NCI-H510A treated with DMSO at 0.1 percent for 48 hours (cell line): ENCODE measurements at places on chromosomes 13 and 19.

DNA sequence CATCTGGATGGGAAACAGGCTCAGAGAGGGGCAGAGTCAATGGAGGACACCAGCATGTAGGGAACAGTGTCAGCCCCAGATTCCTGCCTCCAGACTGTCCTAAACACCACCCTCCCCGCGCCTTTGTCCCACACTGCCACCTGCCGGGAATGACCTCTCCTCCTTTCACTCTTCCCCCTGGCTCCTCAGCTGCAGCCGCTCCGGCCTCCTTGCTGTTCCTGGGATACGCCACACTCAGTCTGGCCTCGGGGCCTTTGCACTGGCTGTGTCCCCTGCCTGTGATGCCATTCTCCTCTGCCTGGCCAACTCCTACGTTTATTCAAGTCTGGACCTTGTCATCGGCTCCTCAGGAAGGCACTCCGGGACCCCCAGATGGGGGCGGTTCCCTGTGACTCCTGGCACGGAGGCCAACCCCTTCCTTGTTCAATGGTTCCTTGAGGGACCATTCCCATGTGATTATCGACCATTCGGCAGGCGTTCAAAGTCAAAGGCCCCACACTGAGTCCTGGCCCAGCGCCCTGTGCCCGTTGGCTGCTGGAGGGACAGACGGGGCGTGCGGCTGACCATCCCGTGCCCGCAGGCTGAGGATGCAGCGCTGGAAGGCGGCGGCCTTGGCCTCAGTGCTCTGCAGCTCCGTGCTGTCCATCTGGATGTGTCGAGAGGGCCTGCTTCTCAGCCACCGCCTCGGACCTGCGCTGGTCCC lies 15.8 kb downstream of the FUT6 start:
- DNase-seq: no peak

- DNase-seq: no peak
Measured at GRCh38 chr13:25473864-25474263, 102.1 kb downstream of the ATP8A2 start.

GRCh38 chr19:47564081-47564480 lies 8.9 kb downstream of the ZNF541 start:
- no peak for DNase-seq

DNA sequence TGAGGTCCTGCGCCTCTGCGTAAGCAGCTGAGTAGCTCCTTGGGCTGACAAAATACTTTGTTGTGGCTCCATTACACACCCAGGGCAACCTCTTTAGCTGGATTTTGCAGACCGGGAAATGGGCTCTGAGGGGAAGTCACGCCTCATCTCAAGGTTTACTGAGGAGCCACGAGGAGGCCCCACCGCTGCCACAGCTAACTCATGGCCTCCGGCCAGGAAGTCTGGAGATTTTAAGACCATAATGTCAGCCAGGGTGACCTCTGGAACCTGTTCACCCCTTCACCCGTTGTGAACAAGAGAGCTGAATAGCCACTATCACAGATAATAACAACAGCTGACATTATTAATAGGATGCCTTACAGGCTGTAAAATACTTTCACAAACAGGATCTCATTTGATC lies 351.3 kb upstream of the TMTC4 start:
- DNase-seq: no peak

GRCh38 chr13:98966019-98966418 lies 11.8 kb downstream of the DOCK9 start:
- no peak for DNase-seq

DNA sequence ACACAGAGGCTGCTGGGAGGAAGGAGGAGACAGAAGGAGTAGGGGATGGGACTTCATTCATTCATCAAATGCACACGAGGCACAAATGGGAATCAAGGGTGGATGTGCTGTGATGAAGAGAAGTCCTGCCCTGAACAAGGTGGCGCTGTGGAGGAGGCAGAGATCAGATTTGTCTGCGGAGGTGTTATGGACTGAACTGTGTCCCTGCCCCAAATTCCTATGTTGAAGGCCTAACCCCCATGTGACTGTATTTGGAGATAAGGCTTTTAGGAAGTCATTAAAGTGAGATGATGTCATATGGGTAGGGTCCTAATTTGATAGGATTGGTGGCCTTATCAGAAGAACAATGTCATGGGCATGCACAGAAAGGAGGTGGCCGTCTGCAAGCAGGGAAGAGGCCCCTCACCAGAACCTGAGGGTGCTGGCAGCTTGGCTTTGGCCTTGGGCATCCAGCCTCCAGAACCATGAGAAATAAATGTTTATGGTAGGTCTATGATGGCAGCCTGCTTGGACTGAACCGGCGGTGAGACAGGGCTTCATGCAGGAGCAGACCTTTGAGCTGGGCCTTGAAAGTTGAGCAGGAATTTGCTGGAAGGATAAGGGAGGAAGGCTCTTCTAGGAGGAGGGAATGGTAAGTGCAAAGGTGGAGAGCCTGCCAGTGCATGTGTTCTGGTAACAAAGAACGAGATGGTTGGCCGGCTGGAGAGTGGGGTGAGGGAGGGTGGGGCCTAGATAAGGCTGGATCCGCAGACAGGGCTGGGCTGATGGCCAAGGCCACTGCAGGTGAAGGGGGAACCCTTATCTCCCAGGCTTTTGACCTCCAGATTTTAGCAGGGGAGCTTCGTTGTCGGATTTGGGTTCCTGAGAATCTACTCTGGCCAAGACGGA lies 2.7 kb upstream of the CEBPA start:
- no peak for DNase-seq
